CD4-positive, alpha-beta T cell treated with Interleukin-15 for 1 hour (primary cell): ENCODE measurements at places on chromosomes 4 and X.

DNA sequence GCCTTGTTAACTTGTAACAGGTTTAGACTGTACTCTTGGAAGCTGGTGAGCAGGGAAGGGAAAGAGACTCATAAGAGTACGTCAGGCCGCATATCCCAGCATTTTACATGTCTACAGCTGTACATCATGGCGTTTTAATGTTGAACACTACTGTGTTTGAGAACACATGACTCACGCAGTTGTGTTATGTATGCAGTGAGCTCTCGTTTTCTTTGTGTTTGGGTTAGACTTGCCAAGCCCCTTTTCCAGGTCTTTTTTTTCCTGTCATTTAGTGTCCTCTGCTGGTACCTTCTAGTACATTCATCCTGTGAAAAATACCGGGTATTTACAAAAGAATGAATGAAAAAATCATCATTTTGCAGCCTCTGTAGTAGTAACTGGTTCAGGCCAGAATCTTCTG is 35.3 kb downstream of the SMS start:
- no peak for DNase-seq

DNA sequence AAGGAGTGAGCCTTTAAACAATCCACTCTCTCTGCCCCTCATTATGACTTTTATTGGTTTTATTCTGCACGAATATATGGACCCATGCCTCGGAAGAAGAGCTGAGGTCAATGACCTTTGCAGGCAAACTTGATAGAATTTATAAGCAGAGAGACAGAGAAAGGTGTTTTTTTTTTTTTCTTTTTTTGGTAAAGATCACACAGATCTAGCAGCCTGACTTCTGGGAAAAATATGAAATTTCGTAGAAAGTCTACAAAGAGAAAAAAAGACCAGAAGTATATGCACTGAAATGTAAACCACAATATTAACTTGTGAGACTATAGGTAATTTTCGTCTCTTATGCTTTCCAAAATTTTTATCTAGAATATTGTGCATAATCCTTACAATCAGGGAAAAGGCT is 61.6 kb downstream of the LEF1 start:
- no peak for DNase-seq

DNA sequence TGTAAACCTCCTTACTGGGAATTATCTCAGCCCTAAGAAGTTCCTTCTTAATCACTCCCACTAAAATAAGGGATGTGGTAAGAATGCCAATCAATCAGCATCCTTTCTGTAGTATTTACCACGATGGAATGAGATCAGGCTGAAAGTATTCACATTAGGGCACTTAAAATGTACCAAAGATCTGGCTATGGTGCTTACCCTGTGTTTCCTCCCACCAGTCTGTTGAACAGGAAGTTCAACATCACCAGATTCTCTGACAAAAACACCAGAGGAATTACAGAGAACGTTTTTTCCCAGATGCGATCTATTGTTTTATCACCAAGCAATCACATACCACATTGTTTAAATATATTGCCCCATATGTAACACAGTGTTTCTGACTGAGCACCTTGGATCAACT is 2.1 kb upstream of the CLCN3 start:
- no peak for DNase-seq

DNA sequence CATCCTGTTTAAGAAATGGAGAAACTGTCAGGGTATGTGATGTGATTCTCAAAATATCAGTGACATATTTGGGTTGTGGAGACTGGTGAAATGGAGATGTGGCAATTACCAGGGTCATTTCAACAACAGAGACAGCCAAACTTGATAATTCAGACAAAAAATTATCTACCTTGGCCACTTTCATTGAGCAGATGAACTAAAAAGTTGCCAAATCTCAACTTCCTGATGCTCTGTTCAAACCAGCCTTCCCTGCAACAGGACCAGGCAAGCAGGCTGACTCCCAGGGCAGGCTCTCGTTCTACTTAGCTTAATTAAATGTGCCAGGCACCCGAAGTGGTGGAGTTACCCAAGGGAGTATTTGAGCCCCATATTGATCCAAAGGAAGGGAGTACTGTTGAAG is 199.6 kb downstream of the AFF2 start:
- no peak for DNase-seq

DNA sequence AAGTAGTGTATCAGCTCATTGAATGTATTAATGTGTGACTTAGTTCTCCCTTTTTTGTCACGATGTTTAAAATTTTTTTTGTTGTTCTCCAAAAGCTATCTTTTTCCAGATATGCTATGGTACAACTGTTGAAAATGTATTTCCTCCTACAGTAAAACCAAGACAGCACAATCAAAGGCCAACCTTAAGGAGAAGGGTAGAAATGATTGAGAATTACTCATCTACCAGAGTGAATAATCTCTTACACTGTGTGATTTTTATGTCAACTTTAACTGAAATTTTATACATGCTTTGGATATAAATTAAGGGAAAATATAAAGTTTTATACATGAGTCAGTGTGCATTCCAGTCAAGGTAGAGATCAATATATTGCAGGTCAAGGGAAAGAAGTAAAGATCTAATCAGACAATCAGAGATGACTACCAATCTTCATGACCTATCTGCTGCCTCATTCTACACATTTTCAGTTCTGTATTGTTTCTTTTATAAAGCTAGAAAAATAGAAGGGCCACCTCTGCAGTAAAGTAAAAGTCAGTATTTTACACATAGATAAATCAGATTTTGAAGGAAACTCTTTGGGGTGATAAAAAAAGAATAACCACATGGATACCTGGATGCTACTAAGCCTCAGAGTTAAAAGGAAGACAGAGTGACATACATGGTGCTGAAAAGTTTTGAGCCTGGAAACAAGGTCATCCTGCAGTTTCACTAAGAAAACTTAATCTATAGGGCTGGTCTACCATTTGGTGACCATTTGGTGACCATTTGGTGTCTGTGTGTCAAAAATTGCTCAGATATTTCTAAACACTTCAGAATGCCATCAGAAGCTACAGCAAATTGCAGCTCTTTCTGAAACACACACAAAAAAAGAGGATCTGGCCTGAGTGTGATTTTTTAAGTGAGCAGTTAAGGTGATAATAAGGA is 1.6 kb downstream of the FAM13A start:
- no peak for DNase-seq

- DNase-seq, result no peak
Observed at GRCh38 chr4:121266982-121267381, 102.9 kb upstream of the TNIP3 start.

DNA sequence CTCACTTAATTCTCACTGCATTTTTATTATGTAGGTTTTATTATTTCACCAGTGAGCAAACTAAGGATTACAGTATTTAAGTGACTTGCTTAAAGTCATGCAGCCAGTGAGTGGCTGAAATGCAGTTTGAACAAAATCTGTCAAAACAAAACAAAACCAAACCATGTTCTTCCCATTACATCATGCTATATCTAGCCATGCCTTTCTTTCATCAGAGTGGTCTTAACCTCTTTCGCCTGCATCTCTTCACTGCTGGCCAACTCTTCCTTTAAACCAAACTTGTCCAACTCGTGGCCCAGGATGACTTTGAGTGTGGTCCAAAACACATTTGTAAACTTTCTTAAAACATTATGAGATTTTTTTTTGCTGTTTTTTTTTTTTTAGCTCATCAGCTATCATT is 223.2 kb downstream of the PCDH7 start:
- no peak for DNase-seq

- no peak for DNase-seq
Observed at GRCh38 chr4:27056281-27056680, 195.6 kb downstream of the STIM2 start.

- no peak for DNase-seq
Observed at GRCh38 chr4:153595894-153596601, 88.0 kb upstream of the TLR2 start.

GRCh38 chr4:148124512-148124911 is 317.7 kb downstream of the NR3C2 start:
- DNase-seq, result no peak

- no peak for DNase-seq
Observed at GRCh38 chr4:153232768-153233167, 28.5 kb downstream of the TRIM2 start.

DNA sequence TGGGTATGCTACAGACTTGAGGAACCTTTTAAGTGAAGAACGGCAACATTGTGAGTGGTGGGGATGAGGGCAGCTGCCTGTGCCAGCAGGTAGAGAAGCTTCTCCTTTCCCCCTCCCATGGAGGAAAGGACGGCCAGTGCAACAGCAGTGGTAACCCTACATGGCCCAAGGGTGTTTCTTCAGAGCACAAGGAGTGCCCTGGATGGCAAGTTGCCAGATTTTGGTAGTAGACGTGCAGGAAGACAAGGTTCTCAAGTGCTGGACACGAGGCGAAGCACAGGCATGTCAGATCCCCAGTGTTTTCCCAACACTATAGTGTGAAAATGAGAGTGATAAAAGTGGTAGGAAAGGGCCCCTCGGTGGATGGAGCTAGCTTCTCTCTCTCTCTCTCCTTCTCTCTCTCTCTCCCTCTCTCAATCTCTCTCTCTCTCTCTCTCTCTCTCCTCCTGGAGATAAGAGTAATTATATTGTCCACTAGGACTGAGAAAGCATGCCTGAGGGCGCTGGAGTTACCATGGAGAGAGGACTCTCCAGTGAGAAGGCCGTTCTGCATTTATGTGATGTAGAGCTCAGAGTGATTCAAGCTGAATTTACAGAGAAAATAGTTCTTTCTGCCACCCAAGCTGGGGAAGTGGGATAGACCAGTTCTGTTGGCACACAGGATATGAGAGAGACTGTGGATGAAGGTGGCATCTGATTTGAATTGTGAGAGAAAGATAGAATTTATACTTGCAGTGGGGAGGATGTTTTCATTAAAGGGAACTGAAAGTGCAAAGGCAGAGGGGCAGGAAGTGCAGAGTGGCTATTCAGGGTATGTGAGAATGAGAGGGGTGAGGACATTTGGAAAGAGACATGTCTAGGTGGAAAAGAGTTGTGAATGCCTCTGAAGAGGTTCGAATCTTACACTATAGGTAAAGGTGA is 25.7 kb upstream of the TRPC3 start:
- no peak for DNase-seq

DNA sequence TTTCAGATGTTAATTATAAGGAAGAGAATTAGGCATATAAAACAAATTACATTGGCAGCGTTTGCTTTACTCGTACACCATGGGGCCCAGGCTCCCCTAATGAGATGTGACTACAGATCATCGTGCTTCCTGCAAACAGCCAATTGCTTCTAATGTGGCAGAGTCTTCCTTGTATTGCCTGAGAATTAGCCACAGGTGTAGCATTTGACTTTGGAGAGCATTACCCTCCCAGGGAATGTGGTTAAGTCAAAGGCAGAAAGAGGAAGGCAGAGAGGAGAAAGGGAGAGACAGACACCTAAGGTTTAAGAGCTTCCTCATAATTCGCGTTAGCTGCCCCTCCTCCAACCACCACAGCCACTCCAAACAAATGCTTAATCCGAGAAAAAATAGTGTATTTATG is 97.0 kb downstream of the MID1IP1 start:
- no peak for DNase-seq

GRCh38 chr4:126071346-126072333 is 756.9 kb downstream of the FAT4 start:
- no peak for DNase-seq

GRCh38 chrX:41055740-41056139 is 29.5 kb upstream of the USP9X start:
- DNase-seq, result no peak

- peak; percentile 6 for DNase-seq
Observed at GRCh38 chr4:836750-837301, 10.9 kb upstream of the CPLX1 start.

- DNase-seq, result no peak
Observed at GRCh38 chr4:24806206-24806990, 11.0 kb downstream of the SOD3 start.

DNA sequence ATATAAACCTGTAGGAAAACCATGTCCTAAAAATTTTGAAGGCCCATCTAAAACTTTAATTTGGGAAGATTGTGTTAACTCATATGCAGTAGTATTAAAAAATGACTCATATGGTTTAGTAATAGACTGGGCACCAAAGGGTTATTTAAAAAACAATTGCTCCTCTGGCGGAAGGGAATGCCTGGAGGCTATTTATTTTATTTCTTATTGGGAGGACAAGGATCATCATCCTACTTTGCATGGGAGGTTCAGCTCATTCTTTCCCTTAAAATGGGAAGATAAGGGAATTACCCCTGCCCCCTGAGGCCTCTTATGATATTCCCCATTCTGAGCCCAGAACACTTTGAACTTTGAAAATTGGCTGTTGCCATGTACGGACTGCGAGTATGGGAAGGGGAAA is 29.7 kb upstream of the MGST2 start:
- DNase-seq, result no peak

- no peak for DNase-seq
Observed at GRCh38 chr4:183326853-183327252, 4.6 kb upstream of the CLDN24 start.

DNA sequence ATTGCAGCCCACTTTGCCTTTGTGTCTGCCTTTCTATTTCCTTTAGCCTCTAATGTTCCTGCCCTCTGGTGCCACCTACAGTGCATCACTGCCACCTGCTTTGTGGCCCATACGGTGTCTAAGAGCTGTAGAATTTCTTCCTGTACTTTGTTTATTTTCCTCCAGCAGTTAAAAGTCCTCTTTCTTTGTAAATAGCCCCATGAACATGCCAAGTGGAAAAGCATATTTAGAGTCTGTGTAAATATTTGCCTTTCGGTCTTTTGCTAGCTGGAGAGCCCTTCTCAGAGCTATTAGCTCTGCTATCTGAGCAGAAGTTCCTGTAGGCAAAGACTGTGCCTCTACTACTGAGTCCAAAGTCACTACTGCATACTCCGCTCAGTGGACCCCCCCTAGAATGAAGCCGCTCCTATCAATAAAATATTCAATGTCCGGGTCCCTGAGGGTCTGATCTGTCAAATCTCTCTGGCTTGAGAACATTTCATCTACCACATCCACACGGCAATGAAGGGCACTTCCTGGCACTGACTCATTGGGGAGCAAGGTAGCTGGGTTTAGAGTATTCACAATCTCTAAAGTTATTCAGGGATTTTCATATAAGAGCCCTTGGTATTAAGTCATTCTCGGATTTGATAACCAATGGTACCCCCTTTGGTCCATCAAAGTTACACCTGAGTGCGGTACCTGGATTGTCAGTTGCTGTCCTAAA is 36.3 kb downstream of the SULT1E1 start:
- peak; percentile 33 for DNase-seq

GRCh38 chrX:17030092-17030491 is 83.6 kb downstream of the REPS2 start:
- no peak for DNase-seq

- DNase-seq, result no peak
Observed at GRCh38 chrX:92247076-92247475, 467.9 kb downstream of the PCDH11X start.

GRCh38 chrX:152869972-152870371 is 27.9 kb upstream of the ZNF185 start:
- DNase-seq, result no peak

GRCh38 chr4:56731857-56732256 is 50.8 kb upstream of the HOPX start:
- peak; percentile 26 for DNase-seq

- DNase-seq, result no peak
Observed at GRCh38 chr4:150114641-150115040, 36.4 kb downstream of the DCLK2 start.

- no peak for DNase-seq
Observed at GRCh38 chrX:6384371-6384770, 150.5 kb downstream of the VCX3A start.

- DNase-seq, result no peak
Observed at GRCh38 chrX:44106864-44107263, 133.7 kb upstream of the NDP start.

GRCh38 chr4:55398461-55398860 is 2.7 kb downstream of the TMEM165 start:
- no peak for DNase-seq
